ENCODE measurements at places on chromosomes 3 and 15. TPM values are rescaled to one million over a fixed set of nuclear protein-coding genes. Genes with fewer than 3 reads are reported as not detected.

GRCh38 chr3:194587438-194587931 is 45.7 kb downstream of the TMEM44 start:
- DNase-seq, result no peak

Gene GOLGA6L7
- total RNA-seq, result not detected

DNA sequence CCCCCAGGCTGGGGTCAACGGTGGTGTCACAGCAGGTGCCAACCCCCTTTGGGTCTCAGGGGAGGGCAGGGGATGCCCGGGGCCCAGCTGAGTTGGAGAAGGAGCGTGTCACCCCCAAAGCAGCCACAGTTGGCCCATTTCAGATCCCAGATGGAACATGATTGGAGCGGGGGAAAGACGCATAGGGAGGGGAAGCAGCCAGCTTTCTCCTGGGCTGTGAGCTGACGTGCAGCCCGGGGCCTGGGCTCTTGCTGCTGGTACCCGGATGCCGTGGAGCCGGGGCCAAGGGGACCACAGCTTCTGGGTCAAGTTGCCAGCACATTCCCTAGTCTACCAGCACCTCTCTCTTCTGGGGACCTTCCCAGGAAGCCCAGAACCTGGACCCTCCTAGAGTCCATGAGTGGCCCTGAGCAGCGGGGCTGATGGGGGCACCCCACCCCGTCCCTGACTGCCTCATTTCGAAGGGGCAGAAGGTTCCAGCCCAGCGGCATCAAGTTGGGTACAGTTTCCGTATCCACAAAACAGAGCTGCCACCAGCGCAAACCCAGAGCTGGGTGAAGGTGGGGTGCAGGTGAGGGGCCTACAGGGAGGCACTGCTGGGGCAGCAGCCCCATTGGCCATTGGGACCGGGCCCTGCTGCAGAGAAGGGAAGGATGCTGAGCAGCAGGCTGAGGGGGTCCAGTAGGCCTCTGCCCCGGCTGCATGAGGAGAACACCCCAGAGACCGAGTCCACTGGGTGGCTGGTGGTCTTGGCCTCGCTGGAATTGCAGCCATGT is 148.8 kb downstream of the NSMCE3 start:
- no peak for DNase-seq

DNA sequence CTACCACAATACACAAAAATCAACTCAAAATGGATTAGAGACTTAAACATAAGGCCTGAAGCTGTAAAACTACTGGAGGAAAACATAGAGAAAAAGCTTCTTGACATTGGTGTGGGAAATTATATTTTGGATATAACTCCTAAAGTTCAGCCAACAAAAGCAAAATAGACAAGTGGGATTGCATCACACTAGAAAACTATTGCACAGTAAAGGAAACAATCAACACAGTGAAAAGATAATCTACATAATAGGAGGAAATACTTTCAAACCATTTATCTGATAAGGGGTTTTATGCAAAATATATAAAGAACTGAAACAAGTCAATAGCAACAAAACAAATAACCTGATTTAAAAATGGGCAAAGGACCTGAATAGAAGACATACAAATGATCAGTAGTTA is 37.6 kb upstream of the TP63 start:
- DNase-seq, result no peak

Gene CHDH
- total RNA-seq, result 0.03 TPM

Gene OR5H6
- not detected for total RNA-seq

Gene COL8A1
- not detected for total RNA-seq

GRCh38 chr15:75302318-75302717 is 19.7 kb downstream of the GOLGA6D start:
- no peak for DNase-seq

Gene SH3GL3
- not detected for total RNA-seq

Gene STAB1
- total RNA-seq, result not detected

DNA sequence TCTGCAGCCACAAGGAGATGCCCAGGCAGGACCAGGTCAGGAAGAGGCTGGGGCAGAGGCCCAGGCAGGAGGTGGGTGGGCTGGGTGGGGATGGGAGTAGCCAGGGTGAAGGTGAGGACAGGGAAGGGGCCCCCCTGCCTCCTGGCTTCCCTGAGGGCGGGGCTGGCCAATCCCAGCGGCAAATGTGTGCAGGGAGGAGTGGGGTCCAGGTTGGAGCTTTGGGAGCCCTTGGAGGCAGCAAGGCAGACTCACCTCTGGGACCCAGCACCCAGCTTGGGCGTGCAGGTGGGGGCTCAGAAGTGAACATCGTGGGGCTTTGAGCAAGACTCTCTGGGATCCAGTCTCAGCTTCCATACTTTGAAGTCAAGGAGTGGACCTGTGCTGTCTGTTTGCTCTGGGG is 25.2 kb downstream of the GP9 start:
- DNase-seq, result no peak

DNA sequence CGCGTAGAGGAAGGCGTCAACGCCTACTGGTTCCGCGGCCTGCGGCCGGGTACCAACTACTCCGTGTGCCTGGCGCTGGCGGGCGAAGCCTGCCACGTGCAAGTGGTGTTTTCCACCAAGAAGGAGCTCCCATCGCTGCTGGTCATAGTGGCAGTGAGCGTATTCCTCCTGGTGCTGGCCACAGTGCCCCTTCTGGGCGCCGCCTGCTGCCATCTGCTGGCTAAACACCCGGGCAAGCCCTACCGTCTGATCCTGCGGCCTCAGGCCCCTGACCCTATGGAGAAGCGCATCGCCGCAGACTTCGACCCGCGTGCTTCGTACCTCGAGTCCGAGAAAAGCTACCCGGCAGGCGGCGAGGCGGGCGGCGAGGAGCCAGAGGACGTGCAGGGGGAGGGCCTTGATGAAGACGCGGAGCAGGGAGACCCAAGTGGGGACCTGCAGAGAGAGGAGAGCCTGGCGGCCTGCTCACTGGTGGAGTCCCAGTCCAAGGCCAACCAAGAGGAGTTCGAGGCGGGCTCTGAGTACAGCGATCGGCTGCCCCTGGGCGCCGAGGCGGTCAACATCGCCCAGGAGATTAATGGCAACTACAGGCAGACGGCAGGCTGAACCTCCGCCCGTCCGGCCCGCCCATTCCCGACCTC is 4.1 kb downstream of the ISLR2 start:
- peak; percentile 63 for DNase-seq

DNA sequence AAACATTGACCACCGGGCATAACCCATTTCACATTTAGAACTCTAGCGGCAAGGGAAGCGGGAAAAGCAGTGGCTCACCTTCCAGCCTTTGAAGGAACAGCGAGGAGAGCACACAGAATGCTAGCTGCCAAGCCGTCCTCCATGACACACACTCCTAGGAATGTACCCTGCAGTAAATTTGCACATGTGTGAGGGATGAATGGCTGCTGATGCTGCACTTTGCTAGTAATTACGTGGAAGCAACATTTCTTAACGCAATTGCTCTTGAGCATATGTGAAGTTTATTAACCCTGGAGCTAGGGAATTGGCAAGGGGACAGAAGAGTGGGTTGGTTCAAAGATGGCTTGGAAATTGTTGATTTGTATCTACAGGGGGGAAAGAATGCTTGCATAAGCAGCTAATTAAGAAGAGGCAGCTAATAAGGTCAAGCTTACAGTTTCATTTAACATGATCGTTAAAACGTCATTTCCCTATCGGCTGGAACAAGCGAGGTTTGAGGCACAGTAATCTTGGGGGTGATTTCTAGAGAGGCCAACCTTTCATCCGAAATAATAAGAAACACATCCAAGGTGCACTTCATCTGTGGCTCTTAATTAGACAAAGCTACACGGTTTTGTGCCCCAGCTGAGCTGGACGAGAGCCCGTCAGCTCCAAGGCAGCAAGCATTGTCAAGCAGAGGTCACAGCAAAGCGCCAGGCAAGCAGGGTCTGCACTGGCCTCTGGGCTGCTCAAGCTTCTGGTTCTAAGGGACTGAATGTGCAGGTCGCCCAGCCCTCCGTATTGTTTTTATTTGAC is 123.4 kb downstream of the CHSY1 start:
- no peak for DNase-seq

Gene AMT
- not detected for total RNA-seq

DNA sequence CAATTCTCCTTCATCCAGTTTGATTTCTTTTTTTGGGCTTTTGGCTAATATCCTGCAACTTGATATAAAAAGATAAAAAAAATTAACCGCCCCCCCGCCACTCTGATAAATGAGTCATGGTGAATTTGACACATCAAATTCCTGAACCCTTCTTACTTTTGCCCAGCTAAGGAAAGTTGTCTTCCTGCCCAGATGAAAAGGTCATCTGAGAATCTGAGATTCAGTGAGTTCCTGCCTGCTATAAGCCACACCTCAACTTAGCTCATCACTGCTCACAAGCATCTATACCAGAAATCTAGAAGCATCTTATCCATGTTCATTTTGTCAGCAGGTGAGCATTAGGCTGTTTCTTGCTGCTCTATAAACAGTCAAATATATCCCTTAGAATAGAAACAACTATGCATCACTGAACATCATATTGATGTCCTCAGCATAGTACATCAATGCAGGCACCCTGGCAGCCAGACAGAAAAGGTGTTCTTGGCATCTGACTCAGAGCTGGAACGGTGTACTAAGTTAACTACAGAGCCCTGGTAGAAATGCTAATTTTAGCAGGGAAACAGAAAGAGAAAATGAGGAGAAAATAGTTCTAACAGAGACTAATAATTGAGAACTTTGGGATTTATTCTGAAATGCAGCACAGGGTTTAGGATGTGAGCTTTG is 77.1 kb downstream of the SEMA6D start:
- DNase-seq, result no peak

Gene SPTBN5
- total RNA-seq, result 0.03 TPM

DNA sequence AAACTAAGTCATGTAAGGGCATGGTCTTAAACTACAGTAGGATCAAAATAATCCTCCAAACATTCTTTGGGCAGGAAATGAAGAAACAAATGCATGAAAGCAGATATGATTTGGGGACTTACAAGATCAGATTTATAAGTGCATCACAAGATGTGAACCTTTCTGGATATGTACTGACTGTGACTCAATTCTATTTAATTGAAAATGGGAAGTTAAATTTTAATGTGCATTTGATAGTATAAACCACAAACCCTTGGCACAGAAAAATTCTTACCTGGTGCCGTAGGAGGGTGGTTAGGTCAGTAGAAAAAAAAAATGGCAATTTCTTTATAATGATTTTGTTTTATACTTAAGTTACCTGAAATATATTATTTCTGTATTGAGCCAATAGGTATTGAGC is 262.5 kb upstream of the TGFBR2 start:
- no peak for DNase-seq

DNA sequence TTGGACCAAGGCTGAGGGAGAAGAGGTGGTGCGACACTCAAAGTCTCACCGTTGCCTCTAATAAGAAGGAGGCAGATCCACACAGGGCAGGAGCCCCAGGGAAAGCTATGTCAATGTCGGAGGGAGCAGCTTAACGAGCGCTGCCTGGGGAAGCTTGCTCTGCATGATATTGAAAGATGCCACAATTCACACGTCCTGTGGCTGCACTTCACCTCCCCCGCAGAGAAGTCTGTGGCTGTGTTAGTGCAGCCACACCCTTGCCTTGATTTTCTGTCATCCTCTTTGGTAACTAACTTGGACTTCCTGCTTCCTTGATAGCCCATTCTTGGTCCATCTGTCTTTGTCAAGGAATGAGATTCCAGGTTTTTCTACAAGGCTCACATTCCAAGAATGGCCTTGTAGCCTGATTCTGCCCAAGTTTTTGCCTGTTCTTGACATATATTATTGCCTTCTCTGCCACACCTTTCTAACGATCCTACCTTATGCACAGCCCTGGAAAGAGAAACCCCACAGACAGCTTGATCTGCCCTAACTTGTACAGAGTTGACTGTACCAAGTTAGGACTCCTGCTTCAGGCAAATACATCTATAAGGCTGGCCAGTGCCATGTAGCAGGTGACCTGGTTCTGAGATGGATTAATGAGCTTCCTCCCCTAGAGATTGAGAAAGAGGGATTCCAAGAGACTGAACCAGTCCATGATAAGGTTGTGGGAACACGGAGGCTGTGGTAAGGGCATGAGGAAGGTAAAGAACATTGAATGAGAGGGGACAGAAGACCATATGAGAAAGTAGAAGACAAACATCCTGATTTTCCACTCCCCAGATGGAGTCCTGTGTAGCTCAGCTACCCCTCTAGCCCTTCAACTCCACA is 153.0 kb upstream of the WNT5A start:
- DNase-seq, result no peak

DNA sequence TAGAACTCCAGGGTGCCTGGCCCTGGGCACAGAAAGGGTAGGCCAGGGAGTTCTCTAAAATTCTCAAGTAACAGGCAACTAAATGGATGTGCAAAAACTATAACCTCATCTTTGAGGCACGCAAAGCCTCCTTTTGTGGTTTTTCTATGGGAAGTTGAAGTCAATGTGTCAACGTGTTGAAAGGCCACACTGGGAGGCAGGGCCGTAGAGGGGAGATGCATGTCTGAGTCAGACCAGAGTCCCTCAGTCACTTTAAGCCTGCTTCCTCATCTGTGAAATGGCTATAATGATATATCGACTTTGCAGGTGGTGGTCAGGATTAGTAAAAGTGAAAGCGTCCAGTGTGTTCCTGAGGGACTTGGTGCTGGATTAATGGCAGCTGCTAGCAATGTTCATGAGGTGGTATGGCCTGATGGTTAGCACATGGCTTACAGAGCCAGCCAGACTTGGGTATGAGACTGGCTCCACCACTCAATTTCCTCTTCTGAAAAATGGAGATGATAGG is 17.0 kb downstream of the TGM5 start:
- DNase-seq, result no peak

Gene ENTPD3
- total RNA-seq, result not detected

- DNase-seq, result no peak
Measured at GRCh38 chr3:79886204-79886603, 118.4 kb upstream of the ROBO1 start.

DNA sequence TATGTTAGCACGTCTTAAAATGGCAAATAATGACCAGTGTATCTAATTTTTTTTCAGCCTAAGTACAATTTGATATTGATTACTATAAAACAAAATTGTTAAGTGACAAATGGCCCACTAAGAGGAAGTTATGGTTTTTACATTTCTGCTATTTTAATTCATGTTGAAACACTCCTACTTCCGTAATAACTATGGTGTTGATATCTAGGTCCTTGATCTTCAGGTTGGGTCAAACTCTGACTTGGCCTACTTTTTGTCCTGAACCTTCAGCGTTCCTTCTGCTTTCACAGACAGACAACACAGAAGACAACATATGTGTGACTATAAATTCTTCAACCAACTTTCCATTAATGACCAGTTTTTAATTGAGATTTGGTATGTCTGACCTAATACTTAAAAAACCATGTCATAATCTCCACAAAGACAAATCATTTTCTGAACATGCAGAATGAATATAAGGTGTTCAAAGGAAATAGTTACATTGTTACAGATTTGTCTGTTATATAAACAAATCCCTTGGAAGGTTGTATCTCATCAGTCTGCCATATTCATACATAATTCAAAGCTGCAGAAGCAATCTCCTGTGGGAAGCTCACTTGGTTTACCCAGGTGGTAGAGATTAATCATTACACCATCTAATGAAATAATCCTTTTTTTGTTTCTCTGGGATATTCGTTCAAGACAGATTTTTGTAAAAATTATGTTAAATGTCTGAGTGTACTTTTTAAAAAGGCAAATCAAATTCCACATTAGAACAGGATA is 92.1 kb upstream of the TSPAN3 start:
- DNase-seq, result no peak

- no peak for DNase-seq
Measured at GRCh38 chr15:46682969-46683791, 1034.1 kb upstream of the SEMA6D start.
